Pulmonary artery endothelial cell (primary cell): ENCODE measurements at places on chromosomes 6 and 20.

- DNase-seq: no peak
Measured at GRCh38 chr6:45955597-45955996, 60.1 kb downstream of the CLIC5 start.

GRCh38 chr6:42551217-42551616, 12.6 kb upstream of the UBR2 start:
- no peak for DNase-seq

DNA sequence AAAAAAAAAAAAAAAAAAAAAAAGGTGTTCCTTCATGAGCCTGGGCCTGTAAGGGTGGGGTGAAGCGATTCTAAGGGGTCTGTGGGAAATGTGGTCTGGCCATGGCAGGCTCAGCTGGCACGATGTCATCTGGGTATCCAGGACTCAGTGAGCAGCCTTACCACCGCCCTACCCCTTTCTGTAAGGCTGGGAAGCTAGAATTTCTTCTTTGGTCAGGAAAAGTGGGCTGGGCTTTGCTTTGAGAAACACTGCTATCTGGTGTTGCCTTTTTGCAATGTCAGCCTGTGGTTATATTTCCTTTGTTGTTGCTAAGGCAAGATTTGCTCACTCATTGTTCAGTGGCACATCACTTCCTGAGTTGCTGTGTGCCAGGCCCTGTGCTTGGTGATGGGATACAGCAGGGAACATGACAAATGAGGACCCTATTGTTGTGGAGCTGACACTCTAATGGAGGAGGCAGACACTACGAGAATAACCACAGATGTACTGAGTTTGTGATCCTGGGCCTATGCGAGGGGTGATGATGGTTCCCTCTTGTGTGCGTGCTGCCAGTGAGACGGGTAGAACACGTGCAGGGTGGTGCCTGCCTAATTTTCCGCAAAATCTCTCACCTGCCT, 45.9 kb upstream of the ZNFX1 start:
- peak; percentile 92 for DNase-seq

GRCh38 chr6:11621119-11621518, 83.6 kb downstream of the TMEM170B start:
- no peak for DNase-seq

DNA sequence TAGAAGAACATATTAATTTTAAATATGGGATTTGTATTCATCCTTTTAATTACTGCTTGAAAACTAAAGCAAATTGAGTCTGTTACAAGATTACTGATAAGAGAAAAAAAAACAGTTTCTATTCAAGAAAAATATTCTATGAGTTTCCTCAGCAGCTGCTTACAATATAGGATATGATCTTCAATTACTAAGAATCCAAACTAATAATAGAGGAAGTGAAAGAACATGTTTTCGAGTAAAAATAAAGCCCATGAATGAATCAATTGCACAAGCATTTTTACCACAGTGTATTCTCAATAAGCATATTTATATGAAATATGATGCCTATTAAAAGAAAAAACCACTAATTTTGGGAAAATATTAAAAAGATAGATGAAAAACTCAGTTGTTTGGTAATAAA, 63.4 kb downstream of the AHI1 start:
- DNase-seq: no peak

DNA sequence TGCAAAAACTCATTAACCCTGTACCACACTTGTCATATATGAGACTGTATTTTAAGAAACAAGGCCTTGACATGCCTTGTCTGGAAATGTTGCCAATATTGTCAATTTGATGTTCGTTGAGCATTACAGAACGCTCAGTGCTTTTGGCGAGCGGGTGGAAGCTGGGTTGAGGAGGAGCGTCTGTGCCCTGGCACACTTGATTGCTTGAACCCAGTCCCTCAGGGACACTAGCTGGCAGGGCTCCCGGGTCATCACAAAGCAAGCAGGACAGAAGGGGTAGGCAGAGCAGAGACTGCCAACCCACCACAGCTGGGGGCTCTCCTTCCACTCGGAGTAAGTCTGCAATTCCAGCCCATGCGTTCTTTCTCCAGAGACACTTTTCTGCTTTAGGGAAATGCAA, 286.3 kb downstream of the KHDC1L start:
- no peak for DNase-seq

- DNase-seq: no peak
Measured at GRCh38 chr20:43936104-43936770, 21.6 kb downstream of the TOX2 start.

GRCh38 chr6:139540276-139540675, 165.8 kb upstream of the CITED2 start:
- no peak for DNase-seq

DNA sequence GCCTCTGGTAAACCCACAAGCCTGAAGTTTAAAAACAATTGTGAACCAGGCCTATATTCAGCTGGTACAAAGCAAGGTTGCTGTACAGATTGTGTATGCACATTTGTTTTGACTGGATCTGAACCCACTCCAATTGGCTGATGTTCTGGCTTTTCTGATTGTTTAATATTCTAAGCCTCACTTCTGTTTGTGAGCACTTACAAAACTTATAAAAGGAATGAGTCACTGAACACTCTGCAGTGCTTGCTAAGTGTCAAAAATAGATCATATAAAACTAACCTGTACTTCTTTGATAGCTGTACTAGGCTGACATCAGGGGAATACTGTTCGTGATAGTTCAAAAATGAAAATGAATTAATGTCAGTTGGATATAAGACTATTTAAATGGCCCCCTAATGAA, 12.1 kb downstream of the COL21A1 start:
- no peak for DNase-seq

DNA sequence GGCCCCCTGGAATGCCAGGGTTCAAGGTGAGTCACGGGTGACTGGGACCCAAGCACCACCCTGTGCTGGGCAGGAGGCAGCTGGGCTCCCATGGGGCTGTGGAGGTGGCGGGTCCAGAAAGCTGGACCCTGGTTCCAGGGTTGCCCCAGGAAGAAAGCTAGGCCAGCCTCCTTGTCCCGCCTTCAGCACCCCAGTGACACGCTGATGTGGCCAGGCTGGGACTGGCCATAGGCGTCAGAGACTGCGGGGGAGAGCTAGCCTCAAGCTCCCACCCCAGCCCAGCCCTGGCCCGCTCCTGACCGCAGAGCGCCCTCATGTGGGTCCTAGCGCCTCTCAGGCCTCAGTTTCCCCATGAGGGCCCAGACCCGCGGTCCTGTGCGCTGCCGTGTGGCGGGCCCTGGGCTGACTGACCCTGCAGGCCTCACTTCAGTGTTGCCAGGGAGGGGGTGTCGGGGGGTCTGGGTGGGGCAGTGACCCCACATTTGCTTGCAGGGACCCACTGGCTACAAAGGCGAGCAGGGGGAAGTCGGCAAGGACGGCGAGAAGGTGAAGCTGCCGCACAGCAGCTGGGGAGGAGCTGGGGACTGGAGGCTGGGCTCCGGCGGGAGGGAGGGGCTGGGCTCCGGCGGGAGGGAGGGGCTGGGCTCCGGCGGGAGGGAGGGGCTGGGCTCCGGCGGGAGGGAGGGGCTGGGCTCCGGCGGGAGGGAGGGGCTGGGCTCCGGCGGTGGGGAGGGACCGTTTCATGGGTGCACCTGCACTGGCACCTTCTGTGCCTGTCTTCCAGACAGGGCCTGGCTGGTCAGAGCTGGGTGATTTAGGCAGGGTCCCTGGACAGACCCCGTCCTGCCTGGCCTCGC, 7.9 kb downstream of the COL9A3 start:
- DNase-seq: no peak

DNA sequence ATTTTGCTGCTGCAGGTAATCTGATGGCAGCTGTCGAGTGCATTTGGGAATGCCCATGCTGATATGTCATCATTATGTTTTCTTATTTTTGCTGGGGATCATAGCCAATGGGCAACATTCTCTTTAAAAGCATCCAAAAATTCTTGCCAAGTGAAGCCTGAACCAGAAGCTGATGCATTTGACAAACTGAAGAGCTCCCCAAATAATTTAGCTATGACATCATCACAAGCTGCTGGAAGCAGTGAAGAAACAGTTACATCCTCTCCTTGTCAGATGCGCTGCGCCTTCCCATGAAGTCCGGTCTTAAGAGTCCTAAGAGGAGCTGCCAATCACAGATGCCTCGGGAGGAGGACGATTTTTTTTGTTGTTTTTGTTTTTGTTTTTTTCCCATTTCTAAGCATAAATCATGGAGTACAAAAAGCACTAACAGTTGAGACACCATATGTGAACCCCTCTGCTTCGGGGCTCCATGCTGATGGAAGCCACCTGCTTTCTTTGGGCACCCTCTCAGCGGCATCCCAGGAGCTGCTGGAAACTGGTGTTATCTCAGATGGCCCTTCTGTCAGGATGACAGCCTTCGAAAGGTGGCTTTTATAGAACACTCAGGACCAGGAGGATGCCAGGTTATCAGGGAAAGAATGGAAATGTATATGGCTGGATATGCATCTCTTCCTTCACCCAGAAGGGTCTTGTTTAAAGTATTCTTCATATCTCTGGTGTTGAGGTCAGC, 56.1 kb upstream of the FOXQ1 start:
- no peak for DNase-seq

DNA sequence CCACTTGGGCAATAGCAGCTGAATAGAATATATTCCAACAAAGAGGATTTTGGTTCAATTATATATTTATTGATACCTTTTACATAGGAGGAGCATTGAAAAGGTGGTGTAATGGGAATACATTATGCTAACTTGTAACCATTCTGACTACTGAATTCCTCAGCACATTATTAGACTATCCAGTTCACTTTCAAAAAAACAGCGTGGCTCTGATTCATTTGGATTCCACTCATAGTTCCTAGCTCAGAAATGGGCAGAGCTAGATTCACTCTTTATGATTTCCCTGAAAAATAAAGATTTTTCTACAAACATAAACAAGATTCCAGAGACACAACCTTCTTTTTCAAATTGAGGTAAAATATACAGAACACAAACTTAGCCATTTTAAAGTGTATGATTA, 9.2 kb upstream of the TRERF1 start:
- no peak for DNase-seq

DNA sequence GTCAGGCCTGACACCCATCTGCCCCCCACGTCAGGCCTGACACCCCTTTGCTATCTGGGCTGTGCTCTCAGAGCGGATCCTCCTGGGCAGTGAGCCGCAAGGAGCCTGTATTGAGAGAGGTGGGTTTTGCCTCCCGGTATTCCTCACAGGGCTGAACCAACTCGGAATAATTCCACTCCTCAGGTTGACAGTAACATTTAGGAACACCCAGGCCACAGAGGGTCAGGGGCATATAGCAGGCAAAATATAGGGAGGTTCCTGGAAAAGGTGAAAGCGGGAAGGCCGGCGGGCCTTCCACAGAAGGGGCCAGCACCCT, 6.8 kb upstream of the FGD2 start:
- DNase-seq: no peak

- no peak for DNase-seq
Measured at GRCh38 chr6:98039443-98039842, 756.4 kb upstream of the MMS22L start.

- no peak for DNase-seq
Measured at GRCh38 chr6:2197984-2198383, 47.4 kb downstream of the GMDS start.

GRCh38 chr6:110587328-110587727, 110.9 kb upstream of the SLC22A16 start:
- no peak for DNase-seq

- no peak for DNase-seq
Measured at GRCh38 chr6:163842467-163842866, 427.9 kb downstream of the QKI start.

DNA sequence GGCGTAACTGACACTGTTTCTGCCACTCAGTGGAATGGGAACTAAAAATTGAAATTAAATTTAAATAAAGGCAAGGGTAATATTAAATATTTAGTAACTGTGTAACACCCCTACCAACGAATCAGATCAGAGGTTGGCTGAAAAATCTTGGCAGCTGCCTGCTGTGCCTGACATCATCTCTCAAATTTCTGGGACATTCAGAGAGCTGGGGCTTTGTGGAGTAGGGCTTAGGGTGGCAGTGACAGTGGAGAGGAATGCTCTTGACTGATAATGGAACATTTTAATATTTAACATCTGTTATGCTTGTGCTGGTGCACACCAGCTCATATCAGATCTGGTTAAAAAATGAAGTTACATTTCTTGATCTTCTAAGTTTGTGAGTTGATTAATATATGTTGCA, 62.2 kb downstream of the RFPL4B start:
- no peak for DNase-seq

- DNase-seq: no peak
Measured at GRCh38 chr6:88599571-88599970, 363.8 kb downstream of the RNGTT start.

- no peak for DNase-seq
Measured at GRCh38 chr6:139569566-139569965, 195.1 kb upstream of the CITED2 start.

DNA sequence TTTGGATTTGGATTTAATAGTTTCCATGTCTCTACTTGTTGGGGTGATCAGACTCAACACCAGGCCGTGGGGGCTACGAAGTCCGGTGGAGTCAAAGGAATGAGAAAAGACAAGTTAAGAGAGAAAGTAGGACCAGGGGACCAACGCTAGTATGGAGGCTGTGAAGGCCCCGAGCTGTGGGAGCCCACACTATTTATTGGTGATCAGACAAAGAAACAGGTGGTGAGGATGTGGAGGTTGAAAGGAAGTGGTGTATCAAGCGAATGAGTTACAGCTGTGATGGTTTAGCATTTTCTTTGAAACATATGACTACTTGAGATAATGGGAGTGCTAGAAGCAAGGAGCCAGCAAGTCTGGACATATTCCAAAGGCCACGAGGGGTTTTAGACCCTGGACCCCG, 62.4 kb downstream of the AKAP7 start:
- no peak for DNase-seq

DNA sequence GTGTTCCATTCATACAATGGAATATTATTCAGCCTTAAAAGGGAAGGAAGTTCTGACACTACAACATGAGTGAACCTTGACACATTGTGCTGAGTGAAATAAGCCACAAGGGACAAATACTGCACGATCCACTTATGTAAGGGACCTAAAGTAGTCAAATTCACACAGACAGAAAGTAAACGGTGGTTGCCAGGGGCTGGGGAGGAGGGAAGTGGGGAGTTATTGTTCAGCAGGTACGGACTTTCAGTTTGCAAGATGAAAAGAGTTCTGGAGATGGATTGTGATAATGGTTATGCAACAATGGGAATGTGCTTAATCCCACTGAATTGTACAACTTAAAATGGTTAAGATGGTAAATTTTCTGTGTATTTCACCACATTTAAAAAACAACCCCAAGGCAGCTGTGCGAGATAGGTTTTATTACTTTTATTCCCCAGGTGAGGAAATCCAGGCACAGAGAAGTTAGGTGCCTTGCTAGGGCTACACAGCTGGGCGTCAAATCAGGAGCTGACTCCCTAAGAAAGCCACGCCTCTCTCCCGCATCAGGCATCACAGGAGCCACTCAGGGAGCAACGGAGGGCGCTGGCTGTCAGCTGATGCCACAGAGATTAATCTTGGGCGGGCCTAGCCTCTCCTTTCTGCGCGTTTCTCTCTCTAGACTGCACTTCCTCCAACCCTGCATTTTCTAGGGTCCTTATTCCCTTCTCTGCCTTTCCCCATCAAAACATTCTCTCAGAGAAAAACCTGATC, 9.3 kb upstream of the TRAF3IP2 start:
- DNase-seq: no peak

GRCh38 chr6:137102050-137102848, 57.5 kb upstream of the IL20RA start:
- no peak for DNase-seq

- no peak for DNase-seq
Measured at GRCh38 chr6:22357724-22358189, 60.9 kb upstream of the PRL start.
